ENCODE measurements at places on chromosomes 11 and 22.

DNA sequence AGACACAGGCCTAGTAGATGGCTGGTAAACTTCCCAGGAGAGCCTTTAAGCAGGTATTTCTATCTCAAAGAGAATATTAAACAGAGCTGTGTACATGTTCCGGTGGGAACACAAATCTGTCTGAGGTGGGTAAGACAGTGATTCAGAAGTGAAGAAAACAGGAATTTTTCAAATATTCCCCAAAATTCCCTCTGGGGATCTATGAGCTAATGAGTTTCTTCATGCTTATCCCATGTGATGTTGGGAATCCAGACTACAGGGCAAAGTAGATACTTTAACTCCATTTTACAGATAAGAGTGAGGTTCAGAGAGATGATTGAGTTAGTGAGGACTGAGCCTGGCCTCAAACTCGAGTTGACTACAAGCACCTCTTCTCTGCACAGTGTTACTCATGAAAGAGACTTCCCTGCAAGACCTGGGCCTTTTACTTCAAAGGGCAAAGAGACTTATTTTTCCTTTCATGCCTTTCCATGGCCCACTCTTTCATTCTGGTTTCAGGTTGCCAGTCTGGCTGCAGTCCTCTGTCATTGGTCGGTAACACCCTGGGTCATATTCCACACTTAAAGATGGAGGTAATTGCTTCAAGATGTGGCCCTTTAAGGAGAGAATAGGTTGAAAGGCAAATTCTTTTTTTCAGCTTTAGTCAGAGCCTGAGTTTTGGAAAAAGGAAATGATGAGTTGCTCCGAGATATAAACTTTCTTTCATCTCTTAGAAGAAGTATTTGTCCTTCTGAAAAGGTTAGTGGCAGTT lies 70.1 kb downstream of the CYB5R2 start:
- DNase-seq, result no peak

DNA sequence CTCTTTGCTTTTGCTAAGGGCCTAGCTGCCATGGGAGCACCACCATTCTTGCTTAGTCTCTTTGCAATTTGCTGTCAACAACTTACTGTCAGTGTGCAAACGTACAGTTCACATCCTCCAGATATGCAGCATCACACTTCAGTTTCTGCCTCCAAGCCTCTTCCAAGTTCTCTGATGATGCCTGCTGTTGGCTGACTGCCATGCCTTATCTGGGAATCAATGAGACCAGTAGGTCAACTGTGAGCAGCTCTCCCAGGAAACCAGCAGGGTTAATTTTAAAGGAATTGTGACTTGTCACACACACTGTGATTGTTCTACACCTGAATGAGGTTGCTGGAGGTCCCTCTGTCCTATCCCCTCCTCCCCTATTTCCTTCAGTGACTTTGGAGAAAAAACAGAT lies 56.0 kb downstream of the COPB1 start:
- DNase-seq, result no peak

- DNase-seq, result no peak
Observed at GRCh38 chr11:116467823-116468222, 305.0 kb downstream of the BUD13 start.

GRCh38 chr22:42388130-42388797 lies 43.9 kb downstream of the NFAM1 start:
- DNase-seq, result no peak

DNA sequence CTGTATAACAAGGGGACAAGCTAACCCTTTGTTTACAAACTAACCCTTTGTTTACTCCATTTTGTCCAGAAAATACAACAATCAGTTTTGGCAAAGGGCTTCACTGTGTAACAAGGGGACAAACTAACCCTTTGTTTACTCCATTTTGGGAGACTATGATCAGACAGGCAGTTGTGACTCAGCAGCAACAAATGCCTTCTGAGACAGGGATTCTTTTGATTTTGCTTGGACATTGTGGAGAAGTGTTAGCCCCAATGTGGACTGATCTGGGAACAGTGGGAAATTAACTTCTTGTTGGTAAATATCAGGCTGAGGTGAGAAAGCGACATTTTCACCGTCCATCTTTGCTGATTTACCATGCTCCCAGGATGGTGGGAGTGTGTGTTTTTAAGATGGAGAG lies 983 bp downstream of the EHF start:
- DNase-seq, result peak; percentile 24

- no peak for DNase-seq
Observed at GRCh38 chr11:129720156-129720555, 95.5 kb upstream of the TMEM45B start.

GRCh38 chr22:39956932-39957664 lies 3.1 kb upstream of the TMA7B start:
- DNase-seq, result no peak

DNA sequence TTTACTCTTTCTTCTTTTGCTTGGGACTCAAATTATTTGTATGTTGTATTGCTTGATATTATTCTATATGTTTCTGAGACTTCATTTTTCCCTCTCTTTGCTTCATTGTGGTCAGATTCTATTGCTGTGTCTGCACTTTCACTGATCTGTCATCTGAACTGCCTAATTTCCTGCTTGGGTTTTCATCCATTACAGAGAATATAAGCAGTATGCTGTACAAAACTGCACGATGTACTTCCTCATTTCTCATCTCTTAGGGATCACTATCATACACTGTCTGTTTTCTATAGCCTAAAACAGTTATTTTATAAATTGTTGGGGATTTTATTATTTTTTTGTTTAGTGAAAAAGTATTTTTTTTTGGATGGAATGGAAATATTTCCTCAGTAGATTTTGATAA lies 736.7 kb upstream of the ANO5 start:
- no peak for DNase-seq

DNA sequence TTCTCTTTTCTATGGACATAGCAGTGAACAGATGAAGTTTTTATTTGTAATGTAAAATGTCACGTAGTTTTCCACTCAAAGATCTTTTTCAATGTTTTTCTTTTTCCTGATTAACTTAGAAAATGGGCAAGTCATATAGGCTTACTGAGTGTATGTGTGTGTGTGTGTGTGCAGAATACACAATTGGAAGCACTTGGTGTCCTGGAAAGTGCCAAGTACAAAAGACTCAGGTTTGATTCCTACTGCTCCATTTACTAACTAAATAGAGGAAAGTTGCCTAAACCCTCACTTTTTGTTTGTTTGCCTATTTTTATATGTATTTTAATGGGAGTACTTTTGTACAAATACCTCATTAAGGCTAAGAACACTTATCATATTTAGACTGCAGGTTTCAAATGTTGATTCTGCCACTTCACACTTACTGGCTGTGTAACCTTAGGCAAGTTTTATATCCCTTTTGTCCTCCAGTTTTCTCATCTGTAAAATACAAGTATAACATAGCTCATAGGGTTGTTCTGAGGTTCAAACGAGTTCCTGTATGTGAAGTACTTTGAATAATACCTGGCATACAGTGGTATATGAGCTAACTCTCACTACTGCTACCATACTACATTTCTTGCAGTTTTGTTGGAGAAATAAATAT lies 90.1 kb downstream of the TYR start:
- no peak for DNase-seq

DNA sequence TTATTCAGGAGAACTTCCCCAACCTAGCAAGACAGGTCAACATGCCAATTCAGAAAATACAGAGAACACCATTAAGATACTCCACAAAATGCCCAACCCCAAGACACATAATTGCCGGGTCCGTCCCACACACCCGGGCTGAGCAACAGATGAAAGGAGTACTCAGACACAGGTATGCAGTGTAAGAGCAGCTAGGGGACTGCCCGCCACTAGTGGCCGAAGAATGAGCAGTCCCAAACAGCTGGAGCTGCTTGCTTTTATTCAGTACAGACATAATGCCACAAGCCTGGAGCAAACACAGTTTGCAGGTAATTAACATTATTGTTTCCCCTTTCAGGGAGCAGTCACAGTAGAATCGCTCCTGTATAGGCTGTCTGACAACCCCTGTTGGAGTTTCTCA lies 364.6 kb downstream of the LUZP2 start:
- no peak for DNase-seq

DNA sequence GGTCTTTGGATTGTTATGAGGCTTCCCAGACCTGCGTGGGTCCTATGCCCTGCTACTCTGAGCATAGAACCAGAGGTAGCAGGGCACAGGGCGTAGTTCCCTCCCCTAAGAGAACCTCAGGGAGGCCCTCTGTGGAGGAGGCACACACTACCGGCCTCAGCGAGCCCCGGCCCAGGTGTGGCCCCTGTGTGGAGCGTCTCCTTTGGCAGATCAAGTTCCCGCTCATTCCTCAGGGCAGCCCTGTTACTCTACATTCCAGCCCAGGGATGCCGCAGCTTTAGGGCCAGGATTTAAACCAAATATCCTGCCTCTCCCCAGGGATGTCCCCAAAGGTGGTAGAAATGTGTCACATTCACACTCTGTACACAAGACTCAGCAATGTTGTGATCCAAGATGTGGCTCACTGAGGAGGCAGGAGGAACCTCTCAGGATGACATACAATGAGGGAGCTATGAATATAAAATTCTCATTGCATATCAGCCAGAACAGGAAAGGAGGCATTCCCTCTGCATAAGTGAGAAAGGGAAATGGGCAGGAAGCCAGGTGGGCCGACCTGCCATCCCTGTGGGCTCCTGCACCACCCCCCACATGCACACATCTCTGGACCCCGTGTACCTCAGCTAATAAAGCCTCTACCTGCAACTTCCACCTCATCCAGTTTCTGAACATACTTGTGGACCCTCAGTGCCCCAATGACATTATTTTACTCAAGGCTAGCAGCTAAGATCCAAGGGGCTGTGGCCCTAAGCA lies 131.9 kb upstream of the TEAD1 start:
- no peak for DNase-seq

- no peak for DNase-seq
Observed at GRCh38 chr22:44595841-44596341, 97.9 kb upstream of the RTL6 start.

DNA sequence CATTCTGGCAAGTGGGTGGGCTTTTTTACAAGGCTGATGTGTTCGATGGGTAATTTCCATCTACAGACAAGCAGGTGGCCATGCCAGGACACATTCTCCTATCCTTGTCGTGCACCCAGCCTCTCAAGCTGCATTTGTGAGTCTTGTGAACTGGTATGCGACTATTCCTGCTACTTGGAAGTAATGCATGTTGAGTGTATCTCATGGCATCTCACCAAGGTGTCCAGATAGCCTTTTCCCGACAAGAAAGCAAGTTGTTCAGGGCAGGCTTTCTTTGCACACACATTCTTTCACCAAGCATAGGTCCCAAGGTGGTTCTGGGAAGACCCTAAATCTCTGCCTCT lies 18.8 kb upstream of the SYT13 start:
- no peak for DNase-seq

- no peak for DNase-seq
Observed at GRCh38 chr11:28699701-28700100, 591.5 kb downstream of the METTL15 start.

DNA sequence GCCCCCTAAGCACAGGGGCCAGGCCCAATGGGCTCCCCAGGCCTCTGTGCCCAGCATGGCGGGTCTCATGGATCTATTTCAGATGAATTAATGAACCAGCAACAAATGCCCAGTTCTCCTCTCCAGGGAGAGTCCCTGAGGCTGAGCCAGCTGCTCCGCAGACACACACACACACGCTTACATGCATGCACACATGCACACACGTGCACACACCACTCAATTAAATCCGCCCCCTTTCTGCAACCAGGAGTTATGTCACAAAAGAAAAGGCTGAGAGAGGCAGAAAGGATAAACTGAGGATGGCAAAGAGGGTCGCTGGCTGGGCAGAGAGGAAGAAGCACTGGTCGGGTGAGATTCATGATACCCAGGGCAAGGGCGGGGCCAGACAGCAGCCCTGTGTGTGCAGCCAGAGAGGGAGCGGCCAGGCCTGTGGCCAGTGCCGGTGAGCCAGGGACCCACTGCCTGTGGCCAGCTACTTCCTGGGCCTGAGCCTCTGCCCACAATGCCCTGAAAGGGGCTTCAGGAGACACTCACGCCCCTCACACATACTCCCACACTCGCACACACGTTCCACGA lies 19.8 kb downstream of the IL2RB start:
- no peak for DNase-seq

GRCh38 chr11:63877658-63878241 lies 38.8 kb downstream of the MARK2 start:
- no peak for DNase-seq

GRCh38 chr11:75840522-75840921 lies 25.5 kb downstream of the UVRAG start:
- no peak for DNase-seq

- DNase-seq, result peak; percentile 9
Observed at GRCh38 chr11:44775366-44775984, 48.7 kb downstream of the TSPAN18 start.

GRCh38 chr22:41444360-41445128 lies 2.1 kb downstream of the TOB2 start:
- DNase-seq, result peak; percentile 94

DNA sequence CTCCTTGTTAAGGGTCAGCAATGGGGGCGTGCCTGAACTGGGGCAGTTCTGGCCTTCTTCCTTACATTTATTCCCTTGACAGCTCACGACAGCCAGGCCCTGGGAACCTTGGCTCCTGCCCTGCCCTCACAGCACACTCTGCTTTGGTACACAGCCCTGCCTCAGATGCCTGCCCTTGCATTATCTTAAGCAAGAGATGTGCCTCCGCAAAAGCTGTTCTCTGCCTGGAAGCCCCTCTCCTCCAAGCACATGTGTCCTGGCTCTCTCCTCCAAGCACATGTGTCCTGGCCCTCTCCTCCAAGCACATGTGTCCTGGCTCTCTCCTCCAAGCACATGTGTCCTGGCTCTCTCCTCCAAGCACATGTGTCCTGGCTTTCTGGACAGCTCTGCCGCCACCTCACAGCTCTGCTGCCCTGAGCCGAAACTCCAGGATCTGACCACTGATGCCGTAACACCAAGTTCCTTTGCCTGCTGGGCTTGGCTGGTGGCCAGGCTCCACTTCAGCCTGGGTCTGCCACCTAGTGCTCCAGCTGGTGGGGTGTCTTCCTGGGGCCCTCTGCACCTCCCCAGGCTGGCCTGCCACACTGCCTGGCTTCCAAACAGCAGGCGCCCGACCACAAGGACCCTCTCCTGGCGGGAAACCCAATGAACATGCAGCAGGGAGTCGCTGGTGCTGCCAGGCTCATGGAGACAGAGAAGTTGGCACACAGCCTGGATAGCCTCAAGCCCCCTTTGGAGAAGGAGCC lies 53.0 kb downstream of the SCUBE1 start:
- DNase-seq, result no peak

GRCh38 chr11:28910926-28911325 lies 802.7 kb downstream of the METTL15 start:
- no peak for DNase-seq

GRCh38 chr22:35998748-35999147 lies 29.9 kb downstream of the RBFOX2 start:
- no peak for DNase-seq

- DNase-seq, result peak; percentile 67
Observed at GRCh38 chr11:67371189-67371910, 2.0 kb downstream of the CLCF1 start.

- peak; percentile 61 for DNase-seq
Observed at GRCh38 chr11:44505581-44506054, 59.8 kb upstream of the CD82 start.
